ENCODE measurements at places on chromosomes 1 and 21.
A peak's percentile ranks its signal among the peaks of the same experiment; 100 is the strongest.

GRCh38 chr21:45262616-45263015 is 25.1 kb downstream of the POFUT2 start:
- DNase-seq: no peak

DNA sequence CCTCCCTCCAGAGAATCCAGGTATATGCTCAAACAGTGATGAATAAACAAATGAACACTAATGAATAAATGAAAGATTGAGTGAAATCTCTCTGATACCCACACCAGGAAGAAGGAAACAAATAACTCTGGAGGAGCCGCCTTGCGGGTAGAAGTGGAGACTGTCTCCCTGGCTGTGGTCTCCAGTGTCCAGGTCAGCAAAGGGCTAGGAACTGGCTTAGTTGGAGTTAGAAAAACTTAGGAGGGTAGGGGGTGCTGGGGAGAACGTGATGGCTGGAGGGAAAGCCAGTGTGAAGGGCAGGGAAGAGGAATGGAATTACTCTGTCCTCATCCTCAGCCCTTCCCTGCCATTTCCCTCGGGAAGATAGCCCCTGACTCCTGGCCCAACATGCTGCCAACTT is 537 bp downstream of the RHBDL2 start:
- no peak for DNase-seq

GRCh38 chr1:229221106-229222019 is 49.5 kb upstream of the RAB4A start:
- DNase-seq: no peak

DNA sequence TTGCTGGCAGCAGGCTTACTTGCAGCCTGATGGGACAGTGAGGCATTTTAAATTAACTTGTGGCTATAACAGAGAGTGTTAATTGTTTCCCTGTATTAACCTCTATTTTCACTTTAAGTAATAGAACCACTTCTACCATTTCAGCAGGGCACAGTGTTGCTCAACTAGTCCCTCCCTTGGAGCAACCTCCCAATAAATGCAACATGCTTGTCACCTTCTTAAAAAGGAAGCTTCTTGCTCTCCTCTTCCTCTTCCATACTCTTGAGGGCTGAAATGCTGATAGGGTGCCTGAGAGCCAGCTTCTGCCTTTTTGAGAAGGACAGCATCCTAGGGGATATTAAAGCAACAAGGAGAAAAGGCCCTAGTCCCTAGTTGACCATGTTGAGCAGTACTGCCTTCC is 52.1 kb downstream of the C4BPA start:
- DNase-seq: no peak

DNA sequence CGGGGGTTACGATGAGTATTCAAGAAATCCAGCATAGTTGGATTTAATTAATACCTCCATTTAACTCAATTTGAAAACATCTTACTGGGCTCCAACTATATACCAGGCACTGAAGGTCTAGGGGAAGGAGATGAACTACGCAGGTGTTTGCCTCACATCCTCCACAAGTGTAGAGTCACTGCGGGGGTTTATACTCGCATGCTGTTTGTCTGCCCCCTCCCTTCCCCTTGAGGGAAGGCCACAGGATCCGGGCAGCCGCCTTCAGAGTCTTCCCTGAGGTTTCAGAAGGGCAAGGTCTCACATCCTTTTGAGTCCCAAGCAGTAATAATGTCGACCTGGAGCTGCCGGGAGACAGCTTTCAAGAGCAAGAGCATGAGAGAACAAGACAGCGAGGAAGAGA is 142.4 kb upstream of the GALNT2 start:
- DNase-seq: no peak

DNA sequence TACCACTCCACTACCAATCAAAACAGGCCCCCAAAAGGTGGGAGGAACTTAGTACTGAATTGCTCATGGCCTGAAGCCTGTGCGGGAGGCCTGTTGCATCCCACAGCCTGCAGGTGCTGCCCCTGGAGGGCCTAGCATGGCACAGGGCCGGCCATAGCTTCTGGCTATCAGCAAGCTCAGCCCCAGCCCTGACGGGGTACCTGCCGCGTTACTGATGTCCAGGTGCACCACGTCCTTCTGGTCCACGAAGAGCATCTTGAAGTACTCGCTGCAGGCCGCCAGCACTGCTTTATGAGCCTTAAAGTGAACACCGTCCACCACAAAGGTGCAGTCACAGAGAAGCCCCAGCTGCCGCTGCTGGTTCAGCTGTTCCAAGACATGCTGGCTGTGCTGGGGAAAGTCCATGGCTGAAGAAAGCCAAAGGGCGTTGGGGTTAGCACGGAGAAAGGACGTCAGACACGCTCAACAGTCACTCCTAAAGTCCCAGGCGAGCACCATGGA is 27.8 kb downstream of the ZBTB17 start:
- DNase-seq: no peak

DNA sequence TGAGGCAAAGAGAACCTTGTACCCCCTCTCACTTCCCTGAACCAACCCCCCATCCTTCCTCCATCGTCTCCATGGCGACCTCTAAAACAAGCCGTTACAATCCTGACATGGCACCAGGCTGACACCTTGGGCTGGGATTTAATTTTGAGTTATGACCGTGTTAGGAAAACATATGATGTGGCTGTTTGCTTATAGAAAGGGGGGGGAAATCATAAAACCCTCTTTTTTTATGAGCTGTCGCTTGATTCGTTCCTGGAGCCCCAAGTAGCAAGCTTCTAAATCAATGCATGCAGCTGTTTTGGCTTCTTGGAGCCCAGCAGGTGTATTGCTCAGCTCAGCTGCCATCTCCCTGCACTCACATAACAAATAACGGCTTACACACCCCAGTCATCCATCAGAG is 301.2 kb upstream of the SPAG17 start:
- DNase-seq: no peak

DNA sequence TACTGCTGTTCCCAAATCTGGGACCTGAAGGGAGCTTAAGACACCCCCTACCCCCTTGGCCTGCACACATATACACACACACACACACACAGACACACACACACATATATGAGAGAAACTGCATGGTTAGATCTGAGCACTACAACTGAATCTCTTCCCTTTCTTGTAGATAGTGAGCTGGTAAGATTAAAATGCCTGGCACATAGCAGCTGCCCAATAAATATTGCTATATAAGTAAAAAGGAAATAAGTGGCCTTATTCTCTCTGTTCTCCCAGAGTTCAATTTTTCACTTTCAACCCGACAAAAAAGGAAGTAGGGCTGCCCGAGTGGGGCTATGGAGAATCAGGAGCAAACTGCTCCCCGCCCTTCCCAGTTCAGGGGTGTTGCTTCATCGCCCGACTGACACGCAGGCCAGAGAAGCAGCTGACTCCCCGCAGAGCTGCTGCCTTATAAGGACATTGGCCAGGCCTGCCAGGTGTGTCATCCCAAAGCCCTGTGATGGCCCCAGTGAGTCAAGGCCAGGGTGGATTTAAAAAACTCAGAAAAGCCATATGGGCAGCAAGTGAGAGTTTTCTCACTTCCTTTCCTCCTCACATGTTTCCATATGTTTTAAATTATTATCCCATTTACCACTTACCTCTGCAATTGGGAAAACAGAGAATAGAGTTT is 106.5 kb upstream of the SLC44A3 start:
- peak; percentile 97 for DNase-seq

- DNase-seq: no peak
These were observed 59.9 kb downstream of the LRRC8C start for GRCh38 chr1:89692601-89693521.

GRCh38 chr1:201949491-201949890 is 3.1 kb upstream of the LMOD1 start:
- no peak for DNase-seq

DNA sequence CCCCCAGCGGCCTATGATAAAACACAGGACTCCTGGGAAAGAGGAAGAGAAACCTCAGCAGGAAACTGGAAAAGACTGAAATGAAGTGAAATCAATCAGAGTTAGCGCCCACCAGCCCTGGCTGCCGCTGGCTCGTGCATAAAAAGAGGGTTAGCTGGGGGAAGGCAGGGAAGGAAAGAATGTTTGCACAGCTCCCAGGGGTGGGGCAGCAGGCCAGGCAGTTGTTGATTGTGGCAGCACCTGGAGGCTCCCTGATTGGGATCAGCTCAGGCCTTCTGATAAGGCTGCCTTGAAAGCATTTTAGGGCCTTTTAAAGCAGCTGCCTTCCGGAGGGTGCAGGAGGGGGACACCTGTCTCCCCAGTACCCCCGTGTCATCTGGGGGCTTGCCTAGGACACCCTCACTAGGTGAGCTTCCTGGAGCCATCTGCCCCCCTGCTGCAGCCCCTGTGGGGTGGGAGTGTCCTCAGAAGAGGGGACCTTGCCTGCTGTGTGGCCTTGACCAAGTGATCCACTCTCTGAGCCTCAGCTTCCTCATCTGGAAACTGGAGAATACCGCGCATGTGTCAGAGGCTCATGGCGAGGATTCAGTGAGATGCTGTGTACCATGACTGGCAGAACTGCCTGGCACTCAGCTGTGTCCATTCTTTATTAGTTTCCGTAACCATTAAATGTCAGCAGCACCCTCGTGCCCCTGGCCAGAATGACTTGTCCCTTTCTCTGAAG is 6.6 kb downstream of the EPHB2 start:
- no peak for DNase-seq

DNA sequence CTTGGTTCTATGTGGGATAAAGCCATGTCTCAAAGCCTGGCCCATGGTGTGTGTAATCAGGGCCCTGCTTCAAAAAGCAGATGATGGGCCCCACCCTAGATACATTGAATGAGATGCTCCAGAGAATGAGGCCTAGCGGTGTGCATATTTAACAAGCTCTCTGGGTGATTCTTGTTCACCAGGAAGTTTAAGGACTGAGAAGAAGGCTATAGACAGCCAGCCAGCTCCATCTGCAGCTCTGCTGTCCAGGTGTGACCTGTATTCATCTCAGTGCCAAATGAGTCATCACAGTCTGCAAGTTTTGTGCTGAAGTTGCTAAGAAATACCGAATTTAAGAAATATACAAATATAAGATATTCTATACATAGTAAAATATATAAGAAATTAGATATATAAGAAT is 182.0 kb upstream of the RUNX1 start:
- no peak for DNase-seq
